Stromal cell of bone marrow (primary cell): ENCODE measurements at places on chromosomes 3 and 15.

GRCh38 chr15:29566914-29567313 lies 255.4 kb downstream of the TJP1 start:
- DNase-seq: no peak

DNA sequence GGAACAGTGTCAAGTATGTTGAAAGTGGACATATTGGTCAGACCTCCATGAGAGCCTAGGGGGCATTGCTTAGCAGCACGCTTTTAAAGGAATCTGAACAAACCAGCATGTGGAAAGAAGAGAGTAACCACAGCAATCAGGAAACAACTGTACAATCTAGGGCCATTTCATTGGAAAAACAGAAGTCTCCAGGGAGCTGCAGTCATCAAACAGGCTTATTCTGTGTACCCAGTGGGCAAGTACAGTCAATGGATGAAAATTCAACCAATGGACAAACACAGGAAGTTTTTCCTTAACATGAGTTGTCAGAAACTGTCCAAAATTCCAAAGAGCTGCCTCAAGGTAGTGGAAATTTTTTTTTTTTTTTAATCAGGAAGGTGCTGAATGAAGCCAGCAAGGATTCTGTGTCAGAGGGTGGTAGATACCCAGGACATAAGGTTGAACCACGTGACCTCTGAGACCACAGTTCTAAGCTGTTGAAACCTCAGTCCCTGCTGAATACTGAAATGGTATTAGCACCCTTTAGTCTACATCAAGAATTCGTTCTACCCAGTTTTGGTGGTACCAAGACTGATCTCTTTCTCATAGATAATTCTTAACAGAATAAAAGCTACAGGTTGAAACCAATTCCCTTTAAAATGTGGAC lies 4.4 kb upstream of the DLG1 start:
- DNase-seq: peak; percentile 92

DNA sequence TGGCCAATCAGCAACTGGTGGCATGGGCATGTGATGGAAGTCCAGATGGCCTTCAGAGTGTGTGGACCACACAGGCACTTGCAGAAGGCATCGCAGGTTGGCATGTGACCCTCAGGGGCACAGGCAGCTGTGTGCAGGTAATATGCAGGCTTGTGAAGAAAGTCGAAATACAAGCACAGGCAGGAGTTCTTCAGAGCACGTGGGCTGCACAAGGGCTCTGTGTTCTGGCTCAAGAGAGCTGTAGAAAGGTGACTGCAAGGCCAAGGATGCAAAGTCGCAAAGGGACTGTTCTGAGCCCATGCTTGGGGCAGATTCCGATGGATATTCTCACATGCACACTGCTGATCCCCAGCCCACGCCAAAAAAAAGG lies 8.3 kb downstream of the LRRC2 start:
- no peak for DNase-seq

DNA sequence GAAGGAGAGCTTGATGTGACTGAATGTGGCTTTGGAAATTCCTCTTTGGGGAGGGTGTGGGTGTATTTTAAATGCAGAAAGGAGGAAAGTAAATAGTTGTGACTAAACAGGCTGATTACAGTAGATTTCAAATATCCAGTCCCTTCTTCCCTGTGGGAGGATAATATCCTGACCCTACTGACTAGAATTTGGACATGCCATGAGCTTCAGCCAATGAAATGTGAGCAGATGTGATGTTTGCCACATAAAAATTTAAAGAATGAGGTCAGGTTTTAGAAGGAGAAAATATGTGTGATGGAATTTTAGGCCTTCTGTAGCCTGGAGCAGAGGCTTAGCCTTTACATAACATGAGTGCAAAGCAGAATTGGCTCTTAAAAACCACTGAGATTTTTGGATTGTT lies 1218.9 kb downstream of the ROBO2 start:
- peak; percentile 17 for DNase-seq
